ENCODE measurements at places on chromosomes 7 and 10.

GRCh38 chr7:132537456-132538145, 38.7 kb downstream of the PLXNA4 start:
- DNase-seq, result no peak

DNA sequence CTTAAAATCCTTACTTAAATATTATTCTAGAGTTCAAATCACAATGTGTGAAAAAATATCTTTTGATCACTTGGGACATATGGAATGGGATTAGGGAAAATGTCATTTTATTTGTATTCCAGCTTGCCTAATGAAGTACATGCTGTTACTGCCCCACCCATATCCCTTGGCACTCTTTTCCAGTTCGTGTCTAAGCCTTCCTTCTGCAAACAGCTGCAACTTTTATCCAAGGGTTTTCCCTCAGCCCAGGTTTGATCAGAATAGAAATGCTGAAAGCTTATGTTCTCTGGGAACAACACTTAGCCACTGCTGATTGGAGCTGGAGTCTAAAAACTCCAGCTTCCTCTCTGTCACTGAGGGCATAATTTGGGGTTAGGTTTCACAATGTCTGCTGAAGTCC, 214.1 kb upstream of the FAM3C start:
- no peak for DNase-seq

- DNase-seq, result no peak
Measured at GRCh38 chr7:78605119-78605518, 806.5 kb downstream of the PHTF2 start.

GRCh38 chr10:54284526-54285193, 516.4 kb downstream of the PCDH15 start:
- no peak for DNase-seq

- no peak for DNase-seq
Measured at GRCh38 chr10:30999070-30999712, 32.5 kb downstream of the ZNF438 start.

DNA sequence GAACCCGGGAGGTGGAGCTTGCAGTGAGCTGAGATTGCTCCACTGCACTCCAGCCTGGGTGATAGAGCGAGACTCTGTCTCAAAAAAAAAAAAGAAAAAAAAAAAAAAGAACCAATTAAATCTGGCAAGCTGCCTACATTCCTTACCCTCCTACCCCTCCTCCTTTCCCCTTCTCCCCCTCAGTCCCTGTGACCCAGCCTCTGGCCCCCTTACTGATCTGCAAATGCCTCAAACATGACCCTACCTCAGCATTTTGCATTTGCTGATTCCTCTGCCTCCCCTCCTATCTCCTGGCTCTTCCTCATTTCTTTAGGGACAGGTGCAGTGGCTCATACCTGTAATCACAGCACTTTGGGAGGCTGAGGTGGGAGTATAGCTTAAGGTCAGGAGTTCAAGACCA, 19.3 kb downstream of the CDHR3 start:
- DNase-seq, result no peak

- no peak for DNase-seq
Measured at GRCh38 chr7:85407391-85407790, 220.5 kb upstream of the SEMA3D start.

DNA sequence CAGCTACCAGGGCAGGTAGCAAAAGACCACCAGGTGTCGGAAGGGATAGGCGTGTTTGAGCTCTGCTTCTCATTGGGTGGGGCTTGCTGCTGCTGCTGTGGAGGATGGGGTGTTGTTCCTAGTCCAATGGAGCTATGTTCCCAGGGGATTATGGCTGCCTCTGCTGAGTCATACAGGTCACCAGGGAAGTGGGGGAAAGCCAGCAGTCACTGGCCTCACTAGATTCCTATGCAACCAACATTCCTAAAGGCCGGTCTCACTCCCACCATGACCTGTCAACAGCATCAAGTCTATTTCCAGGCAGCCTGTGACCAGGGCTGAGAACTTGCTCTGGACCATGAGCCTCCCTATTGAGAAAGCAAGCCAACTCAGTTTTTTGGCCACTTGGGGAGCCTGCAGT, 1160.8 kb downstream of the REEP3 start:
- no peak for DNase-seq

GRCh38 chr10:104339469-104340110, 1.3 kb upstream of the ITPRIP start:
- no peak for DNase-seq

DNA sequence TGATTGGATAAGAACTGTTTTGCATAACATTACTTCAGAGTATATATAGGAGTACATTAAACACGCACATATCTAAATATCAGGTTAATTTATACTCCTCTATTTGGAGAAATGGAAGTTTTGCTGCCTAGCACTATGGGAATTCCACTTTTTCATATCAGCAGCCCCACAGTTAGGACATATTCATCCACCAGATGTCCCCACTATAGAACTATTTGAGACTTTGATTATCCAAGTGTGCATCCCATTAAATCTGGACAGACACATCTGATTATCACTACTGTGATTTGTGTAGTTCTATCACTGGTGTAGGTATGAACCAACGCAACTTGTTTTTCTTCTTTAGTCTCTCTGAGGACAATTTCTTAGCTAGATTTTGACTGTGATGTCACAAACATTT, 345.7 kb downstream of the THSD7A start:
- DNase-seq, result no peak

DNA sequence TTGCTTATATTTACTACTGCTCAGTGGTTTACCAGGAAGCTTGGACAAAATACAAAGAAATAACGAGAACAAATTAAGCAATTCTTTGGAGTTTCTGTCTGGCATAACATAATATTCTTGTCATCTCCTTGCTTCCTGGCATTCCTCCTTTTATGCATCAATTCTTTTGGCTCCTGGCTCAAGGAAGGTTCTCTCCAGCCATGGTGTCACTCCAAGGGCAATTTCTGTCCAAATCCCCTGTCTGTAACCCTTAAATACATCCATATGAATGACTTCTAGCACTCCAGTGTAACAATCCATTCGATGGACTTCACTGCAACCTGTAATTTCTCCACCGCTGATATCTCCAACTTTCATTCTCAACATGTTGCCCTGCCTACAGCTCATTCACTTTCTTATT, 617.7 kb upstream of the ANKRD30A start:
- no peak for DNase-seq

DNA sequence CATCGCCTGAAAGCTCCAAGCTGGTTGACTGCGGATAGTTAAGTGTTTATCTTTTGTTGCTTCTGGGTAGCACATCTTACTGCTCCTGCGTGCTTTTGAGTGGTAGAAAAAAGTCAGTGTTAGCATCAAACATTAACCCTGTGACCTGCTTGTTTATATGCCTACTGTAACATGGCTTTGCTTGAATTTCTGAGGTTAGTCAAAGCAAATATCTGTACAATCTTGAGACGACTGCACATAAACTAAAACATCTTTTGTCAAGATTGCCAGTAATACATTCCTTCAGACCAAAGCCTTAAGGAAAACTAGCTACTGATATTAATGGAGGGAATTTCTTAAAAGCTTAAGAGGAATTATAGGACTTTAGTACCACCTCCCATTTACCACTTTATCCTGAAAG, 163.7 kb downstream of the BAMBI start:
- DNase-seq, result no peak

GRCh38 chr10:100969187-100970075, at the start of gene SEMA4G:
Gene SEMA4G (plus strand): TSS chr10:100969504. CDS start chr10:100972913, 3,409 bp downstream.
- DNase-seq, result peak; percentile 24

GRCh38 chr10:96891840-96892239, 59.7 kb downstream of the LCOR start:
- DNase-seq, result no peak

DNA sequence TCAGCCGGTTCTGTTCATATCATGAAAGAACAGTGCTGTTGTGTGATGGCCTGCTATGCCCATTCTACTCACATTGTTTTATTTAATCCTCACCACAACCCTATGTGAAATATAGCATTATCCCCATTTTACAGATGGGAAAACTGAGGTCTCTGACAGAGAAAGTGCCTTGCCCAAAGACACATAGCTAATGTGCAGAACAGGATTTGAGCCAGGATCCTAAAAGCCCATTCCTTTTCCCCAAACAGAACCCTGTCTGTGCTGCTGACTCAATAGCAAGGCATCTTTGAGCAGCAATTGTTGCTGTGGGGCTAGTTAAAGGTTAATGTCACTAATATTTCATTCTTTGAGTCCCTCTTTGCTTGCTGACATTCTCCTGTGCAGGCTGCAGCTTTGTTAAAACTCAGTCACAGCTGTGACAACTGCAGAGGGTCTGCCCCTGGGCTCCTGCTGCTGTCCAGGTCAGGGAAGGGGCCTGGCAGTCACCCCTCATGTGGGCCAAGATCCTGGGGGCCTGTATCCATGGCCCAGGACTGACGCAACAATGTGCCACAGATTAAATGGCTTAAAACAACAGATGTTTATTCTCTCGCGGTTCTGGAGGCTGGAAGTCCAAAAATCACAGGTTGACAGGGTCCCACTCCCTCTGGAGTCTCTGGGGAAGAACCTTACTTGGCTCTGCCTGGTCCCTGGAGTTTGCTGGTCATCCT, 40.4 kb downstream of the AFAP1L2 start:
- no peak for DNase-seq

GRCh38 chr7:150413640-150414081, 34.5 kb downstream of the ZNF775 start:
- no peak for DNase-seq

- no peak for DNase-seq
Measured at GRCh38 chr10:59177031-59177797, 771 bp downstream of the PHYHIPL start.
